ENCODE measurements at places on chromosomes 11 and 22.
A peak's percentile ranks its signal among the peaks of the same experiment; 100 is the strongest.

- DNase-seq = no peak
Measured at GRCh38 chr22:36358533-36359469, 29.0 kb downstream of the MYH9 start.

DNA sequence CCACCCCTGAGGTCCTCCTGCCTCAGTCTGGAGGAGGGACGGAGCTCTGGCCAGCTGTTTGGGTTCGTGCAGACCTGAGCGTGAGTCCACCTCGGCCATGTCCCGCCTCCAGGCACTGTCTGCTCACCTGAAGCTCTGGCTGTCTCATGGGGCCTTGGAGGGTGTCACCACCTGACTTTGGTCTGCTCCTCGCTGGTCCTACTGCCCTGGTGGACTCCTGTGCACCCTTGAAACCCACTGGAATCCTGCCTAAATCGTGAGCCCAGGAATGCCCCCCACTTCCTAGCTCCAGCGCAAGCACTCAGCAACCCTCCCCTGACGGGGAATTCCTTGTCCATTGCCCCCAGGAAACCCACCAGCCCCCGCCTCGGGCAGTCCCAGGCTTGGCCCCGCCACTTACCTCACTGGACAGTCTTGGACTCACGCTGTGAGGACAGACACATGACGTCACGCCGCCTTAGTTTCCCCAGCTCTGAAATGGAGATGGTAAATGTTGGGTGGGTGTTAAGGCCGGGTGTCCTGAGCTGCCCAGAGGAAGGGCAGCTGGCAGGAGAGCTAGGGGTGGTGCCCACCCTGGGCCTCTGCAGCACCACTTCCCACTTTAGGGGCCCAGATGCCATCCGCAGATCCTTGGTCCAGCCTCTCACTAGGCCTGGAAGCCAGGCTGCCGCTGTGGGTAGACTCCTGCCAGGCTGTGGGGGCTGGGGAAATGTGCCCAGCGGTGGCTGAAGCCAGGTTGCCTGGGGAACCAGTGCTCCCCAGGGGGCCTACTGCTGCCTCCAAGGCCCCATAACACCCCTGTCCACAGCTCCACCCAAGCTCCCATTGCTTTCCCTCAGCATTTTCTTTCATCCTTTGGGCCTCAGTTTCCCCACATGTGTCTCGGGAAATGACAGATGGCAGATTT is 18.2 kb upstream of the TBX1 start:
- DNase-seq = no peak

- no peak for DNase-seq
Measured at GRCh38 chr11:67345920-67346819, 7.2 kb downstream of the POLD4 start.

DNA sequence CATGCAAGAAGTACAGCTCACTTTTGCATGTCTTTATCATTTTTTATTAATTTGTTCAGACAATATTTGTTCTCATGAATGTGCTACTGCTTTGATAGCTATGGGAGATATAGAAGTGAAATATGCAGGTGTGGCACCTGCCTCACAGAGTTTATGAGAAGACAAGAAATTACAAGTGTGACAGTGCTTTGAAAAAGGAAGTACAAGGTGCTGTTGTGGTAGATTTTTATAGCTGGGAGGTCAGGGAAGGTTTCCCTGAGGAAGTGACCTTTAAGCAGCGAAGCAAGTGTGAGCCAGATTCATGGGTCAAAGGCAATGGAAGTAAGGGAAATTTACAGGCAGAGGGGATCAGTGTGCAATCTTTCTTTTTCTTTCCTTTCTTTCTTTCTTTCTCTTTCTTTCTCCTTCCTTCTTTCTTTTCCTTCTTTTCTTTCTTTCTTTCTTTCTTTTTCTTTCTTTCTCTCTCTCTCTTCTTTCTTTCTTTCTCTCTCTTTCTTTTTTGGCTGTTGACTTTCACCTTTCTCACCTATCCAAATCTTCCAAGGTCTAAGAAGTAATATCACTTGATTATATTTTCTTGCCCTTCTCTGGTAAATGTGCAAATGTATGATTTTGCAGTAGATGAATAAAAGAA is 6.4 kb upstream of the BMAL1 start:
- DNase-seq = no peak

- no peak for DNase-seq
Measured at GRCh38 chr11:71153005-71153390, 99.4 kb downstream of the SHANK2 start.

- DNase-seq = no peak
Measured at GRCh38 chr22:43955883-43956782, 891 bp downstream of the SAMM50 start.

GRCh38 chr22:32325811-32326237 is 31.8 kb upstream of the RFPL3 start:
- no peak for DNase-seq

GRCh38 chr11:121968638-121969037 is 147.4 kb downstream of the BLID start:
- DNase-seq = no peak

- no peak for DNase-seq
Measured at GRCh38 chr11:134370526-134371435, 39.0 kb downstream of the GLB1L2 start.

- peak; percentile 38 for DNase-seq
Measured at GRCh38 chr22:21937041-21937820, 15.4 kb downstream of the PPM1F start.

DNA sequence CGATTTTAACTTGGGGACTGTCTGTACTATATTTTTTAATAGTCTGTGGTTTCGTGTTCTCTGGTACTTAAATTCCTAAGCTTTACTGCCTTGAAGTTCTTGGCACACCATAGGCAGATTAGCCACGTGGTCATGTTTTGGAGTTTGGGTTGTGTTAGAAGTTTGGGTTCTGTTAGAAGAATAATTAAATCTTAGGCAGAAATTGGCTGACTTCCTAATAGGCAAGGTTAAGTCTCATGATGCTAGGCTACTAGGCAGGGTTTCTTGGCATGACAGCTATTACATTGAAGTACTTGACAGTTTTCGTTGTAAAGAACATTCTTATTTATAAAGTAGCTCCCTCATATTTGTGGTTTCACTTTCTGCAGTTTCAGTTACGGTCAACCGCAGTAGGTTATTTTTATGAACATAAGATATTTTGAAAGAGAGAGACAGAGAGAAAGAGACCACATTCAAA is 30.0 kb upstream of the MMP7 start:
- no peak for DNase-seq

DNA sequence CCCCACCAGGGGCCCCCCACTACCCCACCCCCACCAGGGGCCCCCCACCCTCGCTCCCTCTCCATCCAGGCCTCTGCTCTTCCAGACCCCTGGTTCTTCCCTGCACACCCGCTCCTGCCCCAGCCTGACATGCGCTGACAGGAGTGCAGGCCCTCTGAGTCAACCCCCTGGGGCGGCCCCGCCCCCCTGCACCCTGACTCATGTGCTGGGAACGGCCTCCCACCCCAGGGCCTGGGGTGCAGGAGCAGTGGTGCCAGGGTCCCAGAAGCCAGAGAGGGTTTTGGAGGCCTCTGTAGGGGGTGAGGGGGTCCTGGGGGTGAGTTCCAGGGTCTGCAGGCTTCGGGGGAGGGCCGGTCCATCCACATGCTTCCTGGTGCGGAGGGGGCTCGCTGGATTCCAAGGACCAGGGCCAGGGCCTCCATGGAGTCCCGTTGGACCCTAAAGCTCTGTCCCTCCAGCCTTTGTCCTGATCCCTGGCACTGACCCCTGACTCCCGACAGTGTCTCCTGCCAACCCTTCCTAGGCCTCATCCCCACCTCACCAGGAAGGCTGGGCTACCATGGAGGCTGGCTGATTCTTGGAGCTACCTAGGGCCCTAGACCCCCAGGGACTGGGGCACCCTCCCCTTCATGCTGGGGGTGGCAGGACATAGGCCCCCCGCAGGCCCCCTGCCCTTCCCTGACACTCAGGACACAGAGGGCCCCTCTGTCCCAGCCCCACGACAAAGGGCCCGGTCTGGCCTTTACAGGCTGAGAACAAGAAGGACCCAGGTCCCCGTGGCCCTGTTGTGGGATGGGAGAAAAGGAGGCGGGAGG is 583 bp upstream of the PKP3 start:
- DNase-seq = no peak

- DNase-seq = no peak
Measured at GRCh38 chr11:86176165-86176884, 68.2 kb upstream of the EED start.
